ENCODE measurements at places on chromosomes 3 and 15.

- no peak for DNase-seq
These were observed 53.0 kb downstream of the PIAS1 start for GRCh38 chr15:68107142-68107541.

GRCh38 chr3:150739877-150740645, 22.9 kb downstream of the SIAH2 start:
- no peak for DNase-seq

DNA sequence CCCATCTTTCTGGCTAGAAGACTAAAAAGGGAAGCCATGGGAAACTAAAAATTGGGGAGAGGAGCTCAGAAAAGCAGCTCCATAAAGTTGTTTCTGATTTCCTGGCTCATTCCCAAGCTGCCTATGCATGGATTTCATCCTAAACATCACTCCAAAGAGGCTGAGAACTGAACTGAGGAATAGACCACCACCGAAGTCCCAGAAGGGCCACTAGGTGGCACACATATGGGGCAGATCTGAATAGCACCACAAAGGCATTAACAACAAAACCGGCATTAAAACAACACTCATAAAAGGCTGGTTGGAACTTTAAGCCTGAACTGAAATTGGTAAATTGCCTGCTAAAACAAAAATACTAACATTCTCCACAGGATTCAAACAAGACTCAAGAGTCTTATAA, 106.3 kb downstream of the PLD1 start:
- DNase-seq, result no peak

- no peak for DNase-seq
These were observed 13.9 kb downstream of the TNIK start for GRCh38 chr3:171446301-171446700.

DNA sequence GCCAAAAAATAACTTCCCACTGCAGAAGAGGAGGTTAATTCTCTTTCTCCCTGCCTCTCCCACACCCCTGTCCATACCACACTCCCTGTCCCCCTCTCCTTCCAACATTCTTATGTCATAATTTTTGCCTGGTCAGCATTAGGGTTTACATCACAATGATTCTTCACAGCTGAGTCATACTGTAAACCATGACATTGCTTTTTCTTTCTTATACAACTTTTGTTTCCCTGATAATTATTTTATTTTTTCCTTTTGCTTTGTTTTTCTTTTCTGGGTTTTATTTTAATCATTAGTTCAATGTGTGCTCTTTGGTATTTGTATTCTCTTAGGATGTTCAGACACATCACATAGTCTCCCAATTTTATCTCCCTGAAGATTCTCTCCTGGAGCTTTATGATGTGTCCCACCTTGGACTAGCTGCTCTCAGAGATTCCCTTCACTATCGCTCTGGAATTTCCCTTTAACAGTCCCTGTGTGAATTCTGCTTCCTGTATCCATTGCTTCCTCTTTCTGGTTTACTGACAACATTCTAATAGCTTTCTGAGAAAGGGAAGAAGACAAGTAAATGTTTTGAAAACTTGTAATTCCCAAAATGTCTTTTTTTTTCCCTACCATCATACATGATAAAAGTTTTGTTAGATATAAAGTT, 70.7 kb downstream of the SOX2 start:
- DNase-seq, result no peak

GRCh38 chr3:4045756-4046155, 246.5 kb downstream of the LRRN1 start:
- DNase-seq, result no peak

DNA sequence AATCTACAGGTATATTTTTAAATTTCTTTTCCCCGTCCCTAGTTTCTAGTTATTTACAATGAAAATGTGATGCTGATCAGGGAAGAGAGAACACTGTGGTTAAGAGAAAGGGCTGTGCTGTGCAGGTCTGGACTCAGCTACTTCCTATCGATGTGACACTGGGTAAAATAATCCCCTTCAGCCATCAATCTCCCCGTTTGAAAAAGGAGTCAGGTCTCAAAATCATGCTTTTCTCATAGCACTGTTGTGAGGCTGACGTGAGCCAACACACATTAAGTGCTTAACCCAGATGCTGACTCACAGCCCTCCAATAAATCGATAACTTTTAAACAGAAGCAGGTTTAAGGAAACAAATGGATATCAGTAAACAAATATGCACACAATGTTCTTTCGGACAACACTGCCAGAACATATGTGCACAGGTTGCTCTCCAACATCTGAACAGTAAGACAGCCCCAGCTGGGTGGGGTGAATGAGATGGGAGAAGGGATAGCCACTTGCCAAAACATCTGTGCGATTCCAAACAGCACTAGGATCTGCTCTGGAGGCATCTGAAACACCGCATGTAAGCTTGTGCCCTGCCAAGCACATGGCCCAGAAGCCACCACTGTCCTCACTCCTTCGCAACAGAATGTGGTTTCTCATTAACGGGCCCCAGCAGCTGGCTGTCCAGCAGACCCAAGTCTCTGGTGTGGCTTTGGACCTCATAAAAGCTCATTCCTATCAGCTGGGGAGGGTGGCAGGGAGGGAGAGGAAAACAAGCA, 143.2 kb upstream of the PRICKLE2 start:
- DNase-seq, result no peak

- DNase-seq, result no peak
These were observed 3.9 kb downstream of the CHST2 start for GRCh38 chr3:143123353-143123984.

DNA sequence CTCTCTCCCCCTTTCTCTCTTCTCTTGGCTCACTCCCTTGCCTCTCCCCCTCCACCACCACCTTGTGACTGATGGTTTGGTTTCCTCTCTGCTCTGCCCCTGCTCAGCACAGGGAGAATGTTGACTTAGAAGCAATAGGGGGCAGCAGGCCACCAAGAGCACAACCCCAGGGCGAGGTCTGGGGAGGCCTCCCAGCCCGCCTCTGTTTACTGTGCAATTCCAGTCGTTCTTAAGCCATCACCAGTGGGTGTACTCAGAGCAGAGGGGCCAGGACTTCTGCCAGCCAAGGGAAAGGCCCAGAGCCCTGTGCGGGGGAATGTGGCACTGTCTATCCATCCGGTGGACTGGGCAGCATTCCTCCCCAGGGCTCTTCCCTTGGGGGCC, 5.7 kb upstream of the APEH start:
- DNase-seq, result no peak

- DNase-seq, result no peak
These were observed 48.1 kb downstream of the MAGEF1 start for GRCh38 chr3:184663756-184664155.

DNA sequence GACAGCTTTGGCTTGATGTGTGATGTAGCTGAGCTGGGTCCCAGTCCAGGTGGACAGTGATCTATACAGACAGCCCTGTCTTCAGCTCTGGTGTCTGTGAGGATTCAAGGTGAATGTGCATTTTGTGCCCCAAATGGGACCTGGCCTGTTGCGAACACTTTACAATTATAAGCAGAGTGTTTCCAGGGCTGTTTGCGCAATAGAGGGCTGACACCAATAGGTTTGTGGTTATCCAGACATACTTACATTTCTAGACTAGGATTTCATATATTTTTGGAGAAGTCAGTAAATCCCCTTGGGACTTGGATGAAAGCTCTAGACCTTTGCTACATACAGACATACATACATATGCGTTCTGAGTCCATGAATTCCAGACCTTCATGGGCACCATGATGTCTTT, 4.2 kb upstream of the TATDN2 start:
- no peak for DNase-seq

GRCh38 chr3:143865302-143865701, 17.0 kb upstream of the SLC9A9 start:
- no peak for DNase-seq

DNA sequence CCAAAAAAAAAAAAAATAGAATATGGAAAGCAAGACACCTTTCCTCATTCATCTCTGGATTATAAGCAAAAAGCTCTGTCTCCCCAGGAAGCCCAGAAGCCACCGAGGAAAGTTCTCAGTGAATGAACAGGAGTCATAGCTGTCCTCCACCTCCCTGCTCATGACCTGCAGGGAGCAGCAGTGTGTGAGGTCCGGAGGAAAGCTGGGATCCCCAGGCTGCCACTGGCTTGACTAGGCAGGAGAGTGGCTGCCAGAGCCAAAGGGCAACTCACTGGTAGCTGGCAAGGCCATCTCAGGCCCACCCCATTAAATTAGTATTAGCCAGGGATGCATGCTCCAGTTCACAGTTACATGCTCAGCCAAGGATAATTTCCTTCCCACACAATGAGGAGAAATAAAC, 191.6 kb upstream of the STT3B start:
- DNase-seq, result no peak

DNA sequence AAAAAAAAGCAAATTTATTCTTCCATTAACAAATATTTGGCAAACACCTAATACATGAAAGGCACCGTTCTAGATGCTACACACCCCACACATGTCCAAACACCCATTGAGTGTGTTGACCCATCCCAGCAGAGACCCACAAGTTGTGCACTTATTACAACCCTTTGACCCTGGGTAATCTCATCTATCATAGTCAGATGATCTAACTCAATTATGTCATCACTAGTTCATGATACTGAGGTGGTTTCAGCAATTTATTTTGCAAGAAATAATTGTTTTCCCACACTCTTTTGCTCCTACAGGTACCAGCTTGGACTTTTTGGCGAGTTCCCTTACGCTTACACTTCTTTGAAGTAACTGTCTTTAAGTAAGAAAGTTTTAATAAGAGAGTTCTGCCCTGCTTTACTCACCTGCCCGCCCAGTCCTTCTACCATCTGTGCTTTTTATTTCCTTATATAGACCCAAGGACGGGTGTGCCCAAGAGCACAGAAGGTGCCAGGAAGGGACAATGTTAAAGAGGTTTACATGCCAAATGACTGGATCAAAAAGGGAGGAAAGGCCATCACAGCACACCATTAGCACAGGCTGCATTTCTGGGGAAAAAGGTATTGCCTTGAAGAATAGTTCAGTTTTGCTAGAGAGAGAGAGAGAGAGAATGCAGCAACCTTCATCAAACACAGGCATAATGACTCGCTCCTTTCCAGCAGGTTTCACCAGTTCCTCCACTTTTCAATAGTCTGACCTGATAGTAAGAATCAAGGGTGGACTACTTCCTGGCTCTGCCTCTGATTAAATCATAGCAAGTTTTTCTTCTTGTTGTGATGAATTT, 54.5 kb upstream of the ATP11B start:
- no peak for DNase-seq

- no peak for DNase-seq
These were observed 27.2 kb downstream of the BCL2A1 start for GRCh38 chr15:79943820-79944219.

DNA sequence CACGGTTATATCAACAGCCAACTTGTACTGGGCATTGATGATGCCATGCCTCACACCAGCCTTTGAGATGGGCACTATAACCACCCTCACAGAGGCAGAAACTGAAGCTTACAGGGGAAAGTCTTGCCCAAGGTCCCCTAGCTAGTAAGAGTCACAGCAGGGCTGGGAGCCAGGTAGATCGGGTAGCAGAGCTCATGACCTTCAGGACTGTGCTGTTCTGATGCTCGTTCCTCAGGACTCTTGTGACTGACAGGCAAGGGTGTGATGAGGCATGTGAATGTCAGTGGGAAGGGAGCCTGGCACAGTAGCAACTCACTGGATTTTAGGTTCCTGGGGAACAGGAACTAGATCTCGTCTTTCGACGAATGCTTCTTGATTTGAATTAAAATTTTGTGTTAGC, 65.7 kb downstream of the RLBP1 start:
- no peak for DNase-seq

DNA sequence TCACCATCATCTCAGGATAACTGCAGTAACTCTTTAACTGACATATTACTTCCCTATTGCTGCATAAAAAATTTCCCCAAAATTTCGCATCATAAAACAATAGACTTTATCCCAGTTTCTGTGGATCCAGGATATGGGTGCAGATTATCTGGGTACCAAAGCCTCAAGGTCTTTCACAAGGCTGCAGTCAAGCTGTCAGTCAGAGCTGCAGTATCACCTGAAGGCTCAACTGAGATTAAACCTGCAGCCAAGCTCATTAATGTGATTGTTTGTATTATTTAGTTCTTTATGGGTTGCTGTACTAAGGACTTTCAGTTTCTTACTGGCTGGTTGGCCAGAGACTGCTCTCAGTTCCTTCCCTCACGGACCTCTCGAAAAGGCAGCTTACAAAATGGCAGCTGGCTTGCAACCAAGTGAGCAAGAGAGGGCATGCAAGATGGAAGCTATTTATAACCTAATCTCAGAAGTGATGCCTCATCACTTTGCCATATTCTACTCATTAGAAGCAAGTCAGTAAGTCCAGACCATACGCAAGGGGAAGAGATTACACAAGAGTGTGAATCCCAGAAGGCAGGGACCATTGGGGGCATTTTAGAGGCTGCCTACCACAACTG, 54.9 kb downstream of the DCUN1D1 start:
- no peak for DNase-seq

DNA sequence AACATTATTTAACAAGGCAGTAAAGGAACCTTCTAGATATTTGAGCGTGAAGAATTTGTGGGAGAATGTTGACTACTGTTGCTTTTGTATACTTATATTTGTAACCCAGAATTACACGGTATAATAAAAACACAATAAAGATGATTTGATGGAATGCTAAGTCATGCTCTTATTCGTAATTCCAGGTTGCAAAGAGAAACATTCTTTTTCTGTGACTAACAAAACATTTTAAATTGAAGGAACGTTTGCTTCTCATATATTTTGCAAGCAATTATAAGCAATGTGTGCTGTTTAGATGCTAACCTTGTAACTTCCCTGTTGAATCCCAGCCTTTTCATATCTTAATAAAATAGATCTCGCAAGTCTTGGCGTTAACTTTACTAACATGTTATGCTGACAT, 124.4 kb upstream of the CGNL1 start:
- no peak for DNase-seq

DNA sequence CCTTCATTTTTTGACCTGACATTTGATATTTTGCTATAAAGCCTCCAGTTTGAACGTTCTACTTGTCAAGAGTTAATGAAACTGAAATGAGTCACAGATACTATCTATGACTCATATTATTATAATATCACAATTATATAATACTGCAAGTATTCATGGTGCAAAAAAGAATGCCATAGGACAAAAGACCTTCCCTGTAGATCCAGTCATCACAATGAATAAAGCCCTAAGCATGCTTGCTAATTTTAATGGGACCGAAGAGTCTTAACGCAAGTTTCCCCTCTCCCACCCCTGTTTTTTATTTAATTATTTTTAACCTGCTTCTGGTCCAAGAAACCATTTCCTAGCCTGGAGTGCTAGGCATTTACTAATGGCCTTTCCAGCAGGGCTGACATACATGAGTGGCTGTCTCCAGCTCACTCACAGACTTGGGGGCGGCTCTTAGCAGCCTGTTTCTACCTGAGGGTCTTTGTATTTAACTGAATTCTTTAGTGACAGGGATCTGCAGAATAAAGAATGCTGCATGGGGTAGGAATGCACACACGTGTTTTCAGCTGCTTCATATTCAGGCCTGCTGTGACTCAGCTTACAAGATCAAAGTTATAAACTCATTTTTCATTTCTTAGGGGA, 61.2 kb downstream of the THBS1 start:
- no peak for DNase-seq

- DNase-seq, result no peak
These were observed 94.2 kb upstream of the THRB start for GRCh38 chr3:24588629-24589512.

DNA sequence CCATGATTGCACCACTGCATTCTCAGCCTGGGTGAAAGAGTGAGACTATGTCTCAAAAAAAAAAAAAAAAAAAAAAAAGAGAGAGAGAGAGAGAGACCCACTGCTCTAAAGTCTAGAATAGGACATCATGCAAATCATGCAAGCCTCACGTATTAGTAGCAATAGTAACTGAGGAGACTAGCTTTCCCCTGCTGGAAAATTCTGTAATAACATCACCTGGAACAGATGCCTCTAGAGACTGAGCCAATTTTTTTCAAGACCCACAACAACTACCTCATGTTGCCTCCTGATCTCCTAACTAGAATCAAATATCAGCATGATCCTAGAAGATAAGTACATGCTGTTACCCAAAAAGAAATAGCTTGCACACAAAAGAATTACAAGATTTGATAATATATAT, 461.9 kb downstream of the AGBL1 start:
- DNase-seq, result no peak
